ENCODE measurements at places on chromosomes 5 and 9. TPM values are rescaled to one million over a fixed set of nuclear protein-coding genes. Genes with fewer than 3 reads are reported as not detected.
A peak's percentile ranks its signal among the peaks of the same experiment; 100 is the strongest.

GRCh38 chr9:27276193-27277030 lies 20.5 kb downstream of the EQTN start:
- peak; percentile 6 for DNase-seq

GRCh38 chr9:110986529-110986928 lies 51.7 kb downstream of the LPAR1 start:
- no peak for DNase-seq

- DNase-seq = peak; percentile 55
These were observed 8.9 kb upstream of the FBXO38 start for GRCh38 chr5:148374690-148375360.

GRCh38 chr9:5305741-5306140 lies 1.2 kb upstream of the RLN2 start:
- DNase-seq = no peak

DNA sequence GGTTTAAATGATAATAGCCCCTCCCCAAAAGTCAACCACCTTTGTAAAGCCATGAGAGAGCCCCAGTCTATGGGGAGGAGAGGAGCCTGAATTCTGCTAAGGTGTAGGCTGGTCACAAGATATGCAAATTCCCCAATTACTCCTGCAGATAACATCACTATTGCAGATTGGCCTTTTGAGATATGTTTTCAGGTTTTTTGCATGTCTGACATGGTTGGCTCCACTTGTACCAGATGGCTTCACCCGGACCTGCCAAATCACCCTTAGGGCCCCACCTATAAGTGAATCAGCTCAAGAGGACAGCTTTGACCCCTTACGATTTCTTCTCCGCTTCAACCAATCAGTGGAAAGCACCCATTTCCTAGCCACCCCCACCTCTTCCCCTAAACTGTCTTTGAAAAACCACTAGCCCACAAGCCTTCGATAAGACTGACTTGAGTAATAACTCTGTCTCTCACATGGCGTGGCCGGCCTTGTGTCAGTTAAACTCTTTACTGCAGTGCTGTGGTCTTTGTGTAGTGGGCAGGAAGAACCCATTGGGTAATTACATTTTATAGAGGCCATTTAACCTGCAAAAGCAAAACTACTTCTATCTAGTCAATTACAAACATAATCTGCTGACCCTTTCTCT lies 69.7 kb downstream of the PRLR start:
- no peak for DNase-seq

DNA sequence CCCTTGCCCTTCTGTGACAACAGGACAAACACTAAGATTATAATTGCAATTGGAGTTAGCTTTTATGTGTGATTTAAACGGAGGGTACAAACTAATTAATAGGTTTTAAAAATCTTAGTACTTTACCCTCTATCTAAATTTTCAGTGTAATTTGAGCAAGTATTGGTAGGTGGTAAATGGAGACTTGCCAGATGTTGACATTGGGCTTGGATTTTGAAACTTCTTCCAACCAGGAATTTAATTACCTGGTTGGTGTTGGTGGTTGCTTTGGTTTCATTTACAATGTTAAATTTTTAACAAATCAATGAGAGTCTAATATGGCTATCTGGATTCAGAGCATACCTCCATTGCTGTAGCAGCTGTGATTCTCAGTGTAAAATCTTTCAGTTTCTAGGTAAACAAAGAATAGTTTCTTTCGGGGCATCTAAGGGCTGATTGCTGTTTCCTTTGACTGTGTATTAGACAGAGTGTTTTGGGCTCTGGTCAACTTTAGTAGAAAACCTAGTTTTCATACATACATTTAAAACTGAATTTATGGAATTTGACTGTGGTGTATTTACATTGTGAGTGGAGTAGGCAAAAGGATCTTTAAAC lies 1.9 kb downstream of the DAPK1 start:
- DNase-seq = no peak

Gene NXNL2
- 0.54 TPM for total RNA-seq

Gene SMIM33
- total RNA-seq = under 0.01 TPM

Gene NUTM2F
- not detected for total RNA-seq

Gene ZBED3
- total RNA-seq = 7.0 TPM

Gene TMEM215
- not detected for total RNA-seq

Gene ZNF354C
- total RNA-seq = 3.2 TPM
